Activated T-helper 1 cell treated with anti-CD3 and anti-CD28 coated beads, Interleukin-2, amount 50 U/mL, for 16 hours (primary cell): ENCODE measurements at places on chromosomes 5 and 9.

DNA sequence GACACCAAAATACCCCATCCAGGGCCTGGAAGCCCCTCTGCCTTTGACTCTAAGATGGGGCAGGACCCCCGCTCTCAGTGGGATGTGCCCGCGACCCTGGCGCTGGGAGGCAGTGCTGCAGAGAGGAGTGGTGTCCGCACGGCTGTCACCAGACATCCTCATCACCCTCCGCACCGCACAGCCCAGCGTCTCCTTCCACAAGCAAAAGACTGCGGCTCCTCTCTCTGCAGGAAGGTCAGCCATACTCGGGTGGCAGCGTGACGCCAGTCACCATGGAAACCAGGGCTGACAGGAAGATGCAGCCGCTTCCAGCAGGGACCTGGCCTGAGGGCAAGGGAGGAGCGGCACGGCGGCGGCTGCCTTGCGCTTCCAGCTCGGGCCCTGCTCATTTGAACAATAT lies 17.1 kb upstream of the SLC6A3 start:
- DNase-seq, result no peak

DNA sequence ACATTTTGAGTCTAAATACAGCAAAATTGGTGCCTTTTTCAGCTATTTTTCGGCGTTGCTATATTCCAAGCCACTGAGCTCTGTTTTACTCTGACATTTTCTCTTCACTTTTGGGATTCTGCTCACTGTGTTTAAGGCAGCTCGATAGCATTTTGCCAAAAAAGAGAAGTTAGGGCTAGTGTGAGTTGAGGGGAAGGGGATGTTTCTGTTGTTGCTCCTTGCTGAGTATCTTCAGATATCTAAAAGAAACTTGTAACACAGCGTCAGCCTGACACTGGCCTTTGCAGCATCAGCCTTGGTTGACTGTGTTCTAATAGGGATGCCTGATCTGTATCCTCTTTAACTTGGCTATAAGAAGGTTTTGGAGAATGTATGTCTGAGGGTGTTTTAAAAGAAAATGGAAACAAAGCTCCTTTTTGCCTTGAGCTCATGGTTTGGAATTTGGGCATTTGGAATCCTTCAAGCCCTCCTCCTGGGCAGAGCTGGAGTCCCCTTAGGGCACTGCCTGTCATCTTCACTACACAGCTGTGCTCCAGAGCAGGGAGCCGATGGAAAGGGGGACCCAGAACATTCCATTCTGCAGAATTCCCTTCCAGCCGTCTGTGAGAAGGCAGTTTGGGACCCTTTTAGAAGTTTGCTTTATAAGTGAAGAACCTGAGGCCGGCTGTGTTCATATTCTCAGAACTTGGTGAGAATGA lies 63.0 kb downstream of the EXOSC2 start:
- DNase-seq, result no peak

DNA sequence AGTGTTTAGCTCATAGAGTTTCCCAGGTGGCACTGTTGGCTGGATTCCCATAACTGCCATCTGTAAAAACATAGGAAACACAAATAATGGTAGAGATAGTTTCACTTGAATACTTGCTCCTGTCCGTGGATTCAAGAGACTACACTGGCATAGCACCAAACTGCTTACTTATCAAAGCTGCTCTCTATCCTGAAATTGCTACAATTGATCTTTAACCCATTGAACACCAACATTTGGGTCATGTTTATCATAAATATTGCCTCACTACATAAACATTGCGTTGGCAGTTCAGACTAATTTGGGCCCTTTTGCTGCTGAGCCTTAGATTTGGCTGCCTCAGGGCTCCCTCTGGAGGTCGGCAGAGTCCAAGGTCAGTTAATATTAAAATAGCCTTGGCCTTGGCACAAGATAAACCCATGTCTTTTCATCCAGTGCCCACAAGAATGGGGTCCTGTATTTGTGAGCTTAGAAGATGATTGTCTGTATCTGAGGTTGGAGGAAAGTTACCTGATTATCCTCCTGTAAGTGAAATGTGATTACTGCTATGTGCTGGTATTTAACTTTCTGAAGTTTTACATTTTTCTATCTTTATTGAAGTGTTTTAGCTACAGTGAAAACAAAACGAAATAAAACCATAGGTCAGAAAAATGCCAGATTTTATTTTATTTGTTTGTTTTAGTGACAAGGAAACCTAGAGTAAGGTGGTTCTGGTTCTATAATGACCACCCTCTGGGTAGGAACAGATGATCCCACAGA lies 4.0 kb upstream of the RANBP3L start:
- DNase-seq, result no peak

DNA sequence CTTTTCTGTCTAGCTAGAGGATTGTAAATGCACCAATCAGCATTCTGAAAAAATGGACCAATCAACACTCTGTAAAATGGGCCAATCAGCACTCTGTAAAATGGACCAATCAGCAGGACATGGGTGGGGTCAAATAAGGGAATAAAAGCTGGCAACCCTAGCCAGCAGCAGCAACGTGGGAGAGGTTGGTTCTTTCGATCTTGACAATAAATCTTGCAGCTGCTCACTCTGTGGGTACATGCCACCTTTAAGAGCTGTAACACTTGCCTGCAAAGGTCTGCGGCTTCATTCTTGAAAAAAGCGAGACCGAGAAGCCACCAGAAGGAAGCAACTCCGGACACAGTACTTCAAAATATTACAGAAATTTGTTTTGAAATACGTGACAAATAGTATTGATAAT lies 424.6 kb upstream of the CDH9 start:
- DNase-seq, result no peak

- no peak for DNase-seq
Observed at GRCh38 chr5:149757197-149757947, 27.3 kb downstream of the PPARGC1B start.

DNA sequence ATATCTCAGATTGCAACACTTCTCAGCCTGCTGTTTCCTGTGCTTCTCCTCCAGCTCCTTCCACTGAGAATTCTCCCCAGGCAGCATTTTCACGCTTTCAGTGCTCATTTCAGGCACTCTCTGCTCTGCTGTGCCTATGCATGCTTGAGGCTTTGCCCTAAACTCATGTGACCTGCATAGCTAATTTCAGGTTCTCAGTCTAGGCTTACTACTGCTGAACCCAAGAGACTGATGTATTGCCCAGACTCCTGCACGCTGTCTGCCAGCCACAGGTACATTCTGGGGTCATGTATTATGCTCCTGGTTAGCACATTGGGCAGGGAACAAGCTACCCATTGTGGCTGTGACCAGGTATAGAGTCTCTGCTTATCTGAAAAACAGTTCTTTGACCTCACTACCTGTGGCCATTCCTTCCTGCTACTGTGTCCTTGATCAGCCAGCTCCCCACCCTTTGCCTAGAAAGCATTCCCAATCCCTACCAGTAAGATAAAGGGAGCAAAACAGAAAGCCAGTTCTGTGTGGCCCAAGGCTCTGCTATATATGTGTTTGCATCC lies 34.7 kb downstream of the PIP5K1B start:
- DNase-seq, result no peak

- DNase-seq, result no peak
Observed at GRCh38 chr9:19155106-19155935, 28.0 kb upstream of the PLIN2 start.
